ENCODE measurements at places on chromosomes 16 and 17. TPM values are rescaled to one million over a fixed set of nuclear protein-coding genes. Genes with fewer than 3 reads are reported as not detected.

- DNase-seq: peak; percentile 23
Measured at GRCh38 chr17:28896884-28897768, at the start of gene FLOT2. TSS of gene FLOT2 (minus strand) at chr17:28897733. CDS start at chr17:28897574, 159 bp downstream.

- no peak for DNase-seq
Measured at GRCh38 chr17:34386343-34386696, 23.3 kb upstream of the CCL1 start.

Gene PRSS27
- total RNA-seq: 0.26 TPM

GRCh38 chr16:19774024-19774423 lies 56.0 kb downstream of the IQCK start:
- DNase-seq: no peak
